ENCODE measurements at places on chromosomes 2 and 18. TPM values are rescaled to one million over a fixed set of nuclear protein-coding genes. Genes with fewer than 3 reads are reported as not detected.

The SLC30A3 gene
- not detected for total RNA-seq

The PDK1 gene
- 15.2 TPM for total RNA-seq

The GPR35 gene
- 0.26 TPM for total RNA-seq

The CCDC85A gene
- 0.13 TPM for total RNA-seq

The UCN gene
- 0.51 TPM for total RNA-seq

The LOXHD1 gene
- not detected for total RNA-seq

The HOXD1 gene
- total RNA-seq: not detected

The ELOA2 gene
- total RNA-seq: not detected

The TFPI gene
- total RNA-seq: 0.64 TPM

The SERPINB3 gene
- 22.4 TPM for total RNA-seq

The PREPL gene
- 42.2 TPM for total RNA-seq

The GRHL1 gene
- 25.5 TPM for total RNA-seq

The PREB gene
- 46.1 TPM for total RNA-seq

The MFF gene
- 63.4 TPM for total RNA-seq

The LIPG gene
- total RNA-seq: 9.5 TPM

The ABCB11 gene
- 0.26 TPM for total RNA-seq

The DPP10 gene
- 0.26 TPM for total RNA-seq

The VIL1 gene
- total RNA-seq: not detected

The CAPN13 gene
- not detected for total RNA-seq

The FOXD4L1 gene
- 0.13 TPM for total RNA-seq

The FAM228A gene
- not detected for total RNA-seq

The COMMD1 gene
- 30.5 TPM for total RNA-seq

The LAMA3 gene
- 381 TPM for total RNA-seq
